Putamen (tissue), 1 donor: ENCODE measurements at places on chromosomes 13 and 19.

DNA sequence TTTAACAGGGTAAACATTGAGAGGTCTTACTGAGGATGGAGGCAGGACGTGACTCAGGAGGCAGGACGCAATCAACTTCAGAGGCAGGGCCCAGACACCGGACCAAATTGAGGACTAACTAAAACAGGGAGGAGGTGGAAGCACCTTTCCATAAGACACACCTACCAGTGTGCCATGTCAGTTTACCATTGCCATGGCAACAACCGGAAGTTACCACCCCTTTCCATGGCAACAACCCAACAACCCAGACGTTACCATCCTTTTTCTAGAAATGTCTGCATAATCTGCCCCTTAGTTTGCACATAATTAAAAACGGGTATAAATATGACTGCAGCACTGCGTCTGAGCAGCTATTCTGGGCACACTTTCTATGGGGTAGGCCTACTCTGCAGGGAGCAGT lies 53.5 kb upstream of the SOX21 start:
- no peak for DNase-seq

DNA sequence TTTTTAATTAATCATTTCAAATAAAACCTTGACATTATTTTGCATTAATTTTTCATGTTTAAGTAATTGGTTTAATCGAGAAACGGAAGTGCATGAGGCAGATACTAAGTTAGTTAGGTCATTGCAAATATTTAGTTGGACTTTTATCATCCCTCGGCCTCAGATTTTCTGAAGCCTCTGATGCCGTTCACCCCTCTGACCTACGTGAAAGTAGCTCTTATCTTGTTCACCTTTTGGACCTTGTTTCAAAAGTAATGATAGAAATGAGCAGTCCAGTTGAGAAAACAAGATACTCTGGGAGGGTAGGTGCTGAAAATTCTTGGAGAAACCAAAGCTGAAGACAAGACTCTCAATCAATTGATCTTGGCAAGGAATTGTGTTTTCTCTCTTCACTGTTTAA lies 23.0 kb downstream of the LAIR2 start:
- DNase-seq = no peak

GRCh38 chr13:33206945-33207614 lies 78.5 kb downstream of the STARD13 start:
- no peak for DNase-seq

DNA sequence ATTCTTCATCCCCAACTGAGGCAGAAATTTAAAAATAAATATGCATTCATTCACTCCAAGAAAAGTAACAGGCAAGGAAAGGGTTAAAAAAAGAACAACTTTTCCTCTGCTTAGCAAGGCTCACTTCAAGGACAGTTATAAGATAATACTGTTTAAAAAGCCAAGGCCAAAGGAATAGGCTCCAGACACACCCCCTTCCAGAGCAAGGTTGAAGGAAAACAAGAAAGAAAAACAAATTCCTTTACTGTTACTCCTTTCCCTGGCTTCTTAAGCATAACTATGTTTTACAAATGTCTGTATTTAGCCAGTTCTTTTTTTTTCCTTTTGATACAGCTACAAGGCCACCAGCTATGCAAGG lies 8.5 kb downstream of the SIGLEC11 start:
- DNase-seq = no peak

GRCh38 chr19:31351855-31352195 lies 2.6 kb upstream of the TSHZ3 start:
- DNase-seq = no peak

DNA sequence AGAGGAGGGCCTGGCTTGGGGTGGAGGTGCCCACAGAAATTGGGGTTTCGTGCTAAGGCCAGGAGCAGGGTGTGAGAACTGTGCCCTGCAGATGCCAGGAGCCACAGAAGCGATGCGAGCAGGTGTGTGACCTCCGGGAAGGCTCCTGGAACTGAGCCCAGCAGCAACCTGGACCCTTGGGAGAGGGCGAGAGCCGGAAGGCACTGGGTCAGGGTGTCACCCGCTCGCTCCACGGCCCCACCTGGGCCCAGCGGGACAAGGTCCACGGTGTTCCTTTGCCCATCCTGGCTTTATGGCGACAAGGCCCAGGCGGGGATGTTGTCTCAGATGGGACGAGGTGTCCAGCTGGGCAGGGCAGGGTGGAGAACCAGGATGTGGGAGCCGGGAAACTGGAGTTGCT lies 4.2 kb downstream of the MISP start:
- no peak for DNase-seq

DNA sequence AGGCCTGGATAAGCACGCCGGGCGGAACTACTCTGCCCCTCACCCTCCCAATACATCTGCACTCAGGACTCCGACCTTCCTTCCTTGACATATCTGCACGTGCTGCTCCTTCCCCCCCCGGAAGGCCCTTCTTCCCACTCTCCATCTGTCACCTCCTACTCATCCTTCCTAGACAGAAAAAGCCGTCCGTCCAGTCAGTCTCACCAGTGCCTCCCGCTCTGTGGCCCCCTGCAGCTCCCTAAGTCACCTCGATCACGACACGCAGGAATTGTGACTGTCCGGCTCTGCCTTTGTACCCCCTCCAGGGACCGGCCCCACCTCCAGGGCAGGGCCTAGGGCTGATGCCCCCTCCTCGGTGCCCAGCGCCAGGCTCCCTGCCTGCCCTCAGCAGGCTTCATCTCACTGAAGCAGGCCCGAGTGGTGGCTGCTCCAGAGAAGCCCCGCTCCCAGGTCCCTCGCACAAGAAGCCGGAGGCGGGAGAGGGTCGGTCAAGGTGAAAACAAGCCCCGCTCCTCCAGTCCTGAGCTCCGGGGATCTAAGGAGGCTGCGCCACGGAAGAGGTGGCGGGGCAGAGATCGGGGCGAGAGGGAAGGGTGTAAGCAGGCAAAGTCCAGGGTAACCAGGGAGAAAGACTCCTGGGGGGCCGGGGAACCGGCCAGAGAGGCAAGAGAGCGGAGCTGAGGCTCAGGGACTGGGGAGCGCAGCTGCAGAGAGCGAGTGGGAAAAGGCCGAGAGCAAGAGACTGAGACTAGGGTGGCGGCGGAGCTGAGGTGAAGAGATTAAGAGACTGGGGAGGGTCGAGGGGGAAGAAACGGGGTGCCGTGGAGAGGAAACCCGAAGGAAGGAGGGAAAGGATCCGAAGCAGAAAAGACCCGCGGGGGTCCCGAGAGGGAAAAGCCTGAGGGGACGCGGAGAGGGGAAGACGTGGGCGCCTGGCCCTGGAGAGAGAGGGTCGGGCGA lies 1.1 kb downstream of the PPP6R1 start:
- no peak for DNase-seq

DNA sequence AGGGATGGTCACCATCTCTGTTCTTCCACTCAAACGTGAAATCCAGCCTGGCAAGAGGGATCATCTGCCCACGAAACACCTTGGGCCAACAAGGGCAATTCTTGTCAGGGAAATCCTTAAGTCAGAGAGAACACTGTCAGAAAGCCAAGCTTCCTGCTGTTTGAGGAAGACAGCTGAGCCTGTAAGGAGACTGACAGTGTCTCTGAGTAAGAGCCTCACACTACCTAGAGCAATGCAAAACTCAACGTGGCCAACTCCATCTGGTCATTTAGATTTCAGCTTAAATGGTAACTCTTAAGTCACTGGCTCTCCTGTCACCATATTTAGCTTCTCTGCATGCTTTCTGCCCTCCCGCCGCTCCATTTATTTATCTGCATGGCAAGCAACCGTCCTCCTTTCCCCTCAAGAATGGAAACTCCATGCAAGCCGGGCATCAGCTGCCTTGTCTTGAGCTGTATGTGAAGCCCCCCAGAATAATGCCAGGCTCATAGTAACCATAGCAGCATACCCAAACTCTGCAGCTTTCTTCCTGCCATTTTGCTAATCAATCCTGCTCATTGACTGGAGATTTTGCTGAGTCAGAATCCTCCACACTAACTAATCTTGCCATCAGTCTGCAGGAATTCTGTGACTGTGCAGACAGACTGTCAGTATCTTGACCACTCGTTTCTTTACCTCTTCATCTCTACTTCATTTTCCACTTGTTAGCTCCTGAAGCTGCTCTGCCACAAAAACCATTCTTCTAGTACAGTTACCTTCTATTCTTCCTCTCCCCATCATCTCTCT lies 159.8 kb downstream of the IRS2 start:
- no peak for DNase-seq

GRCh38 chr13:113979791-113980471 lies 6.1 kb upstream of the C13orf46 start:
- no peak for DNase-seq

DNA sequence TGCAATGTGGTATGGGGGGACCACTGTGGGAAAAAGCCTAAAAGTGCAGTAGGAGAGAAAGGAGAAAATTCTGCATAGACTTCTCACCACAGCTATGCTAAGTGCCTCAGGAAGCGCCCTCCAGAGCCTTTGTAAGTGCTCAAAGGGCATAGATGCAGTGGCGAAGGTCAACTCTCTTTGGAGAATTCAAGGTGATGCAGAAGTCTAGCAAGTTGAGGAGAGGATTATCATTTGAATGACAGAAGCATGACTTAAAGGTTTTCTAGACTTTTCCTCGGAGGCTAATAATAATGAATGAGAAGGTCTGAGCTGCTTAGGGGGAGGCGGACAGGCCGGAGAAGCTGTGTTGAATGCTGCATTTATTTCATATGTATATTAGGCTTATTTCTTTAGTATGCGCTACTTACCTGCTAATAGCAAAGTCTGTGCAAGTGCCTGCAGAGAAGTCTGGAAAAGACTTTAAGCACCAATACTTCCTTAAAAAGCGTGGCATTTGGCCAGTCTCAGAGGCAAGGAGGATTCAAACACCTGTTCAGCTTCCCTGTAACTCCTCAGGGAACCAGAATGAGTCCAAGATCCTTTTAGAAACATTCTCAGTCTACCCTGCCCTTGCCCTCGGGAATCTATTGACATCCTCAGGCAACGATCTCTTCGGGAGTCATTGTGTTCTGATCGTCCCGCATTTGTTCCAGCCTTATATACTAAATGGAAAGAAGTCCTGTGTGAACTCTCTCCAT lies 56.2 kb downstream of the FLT1 start:
- DNase-seq = no peak

GRCh38 chr19:6644796-6645195 lies 25.2 kb downstream of the TNFSF14 start:
- no peak for DNase-seq

- no peak for DNase-seq
Observed at GRCh38 chr19:38277969-38278680, 13.8 kb downstream of the SPINT2 start.

GRCh38 chr19:38049105-38049649 lies 142.2 kb downstream of the SIPA1L3 start:
- no peak for DNase-seq

GRCh38 chr19:23943411-23943810 lies 28.7 kb downstream of the ZNF726 start:
- DNase-seq = no peak

DNA sequence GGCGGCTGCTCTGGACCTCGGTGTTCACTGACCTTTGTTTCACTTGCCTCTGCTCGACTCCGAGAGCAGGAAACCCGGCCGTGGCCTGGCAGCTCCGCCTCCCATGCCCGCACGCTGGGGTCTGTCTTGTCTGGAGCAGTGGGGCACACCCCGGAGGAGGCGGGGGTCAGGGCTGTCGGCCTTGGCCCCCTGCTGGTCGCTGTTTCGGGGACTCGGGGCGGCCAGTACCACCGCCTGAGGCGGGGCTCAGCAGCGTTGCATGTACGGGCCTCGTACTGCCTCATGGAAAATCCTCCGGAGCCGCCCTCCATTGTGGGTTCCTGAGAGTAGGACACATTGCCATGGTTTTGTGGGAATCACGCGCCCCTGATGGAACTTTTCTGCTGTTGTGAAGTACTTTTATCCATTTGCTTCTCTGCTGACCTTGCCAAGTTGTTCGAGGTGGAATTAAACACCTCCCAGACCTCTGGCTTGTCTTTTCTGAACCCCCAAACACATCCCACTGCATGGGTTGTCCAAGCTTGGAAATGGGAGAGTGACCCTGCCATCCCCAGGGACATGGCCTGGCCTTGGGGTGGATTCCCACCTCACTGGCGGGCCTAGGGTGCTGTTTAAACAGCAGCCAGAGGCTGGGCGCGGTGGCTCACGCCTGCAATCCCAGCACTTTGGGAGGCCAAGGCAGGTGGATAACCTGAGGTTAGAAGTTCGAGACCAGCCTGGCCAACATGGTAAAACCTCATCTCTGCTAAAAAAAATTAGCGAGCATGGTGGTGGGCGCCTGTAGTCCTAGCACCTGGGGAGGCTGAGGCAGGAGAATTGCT lies 5.5 kb upstream of the NDUFS7 start:
- no peak for DNase-seq
